ENCODE measurements at places on chromosomes 3 and 15.

DNA sequence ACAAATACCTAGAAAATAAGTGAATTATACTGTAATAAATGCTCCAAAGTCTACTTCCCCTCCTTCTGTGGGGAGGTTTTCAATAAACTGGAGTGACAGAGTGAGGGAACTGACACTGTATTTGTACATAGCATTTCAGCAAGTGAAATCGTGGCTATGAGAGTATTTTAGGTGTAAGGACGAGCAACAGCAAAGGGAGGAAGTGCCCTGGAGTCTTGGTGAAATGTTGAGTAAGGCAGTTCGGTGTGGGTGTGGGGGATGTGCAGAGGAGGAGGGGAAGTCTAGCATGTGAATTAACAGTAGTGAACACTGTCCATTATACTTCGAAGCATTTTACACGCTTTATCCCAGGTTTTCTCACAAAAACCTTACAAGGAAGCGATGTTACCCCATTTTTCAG, 18.1 kb upstream of the P2RY13 start:
- no peak for DNase-seq

DNA sequence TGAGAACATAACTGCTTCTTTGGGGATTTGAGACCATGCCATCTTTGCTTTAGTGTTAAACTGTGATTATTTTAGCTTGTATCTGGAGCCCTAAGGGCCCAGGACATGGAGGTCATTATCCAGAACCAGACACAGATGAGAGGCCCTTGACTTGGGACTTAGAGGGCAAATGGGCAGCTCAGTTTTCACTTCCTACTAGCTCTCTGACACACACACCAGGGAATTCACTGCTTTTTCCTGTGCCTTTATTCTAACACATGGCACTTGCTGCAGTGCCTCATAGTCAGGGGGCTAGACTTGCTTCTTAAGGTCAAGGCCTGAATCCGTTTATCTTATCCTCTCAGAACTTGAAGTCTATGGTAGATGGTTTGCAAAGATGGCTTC, 33.3 kb downstream of the AMOTL2 start:
- DNase-seq: no peak

- no peak for DNase-seq
Measured at GRCh38 chr15:23877502-23878412, 190.7 kb upstream of the NDN start.

GRCh38 chr3:81545572-81545971, 215.9 kb downstream of the GBE1 start:
- DNase-seq: no peak

GRCh38 chr15:81157939-81158223, 23.8 kb downstream of the CFAP161 start:
- no peak for DNase-seq

- peak; percentile 15 for DNase-seq
Measured at GRCh38 chr3:175951047-175951694, 1092.0 kb downstream of the NAALADL2 start.

DNA sequence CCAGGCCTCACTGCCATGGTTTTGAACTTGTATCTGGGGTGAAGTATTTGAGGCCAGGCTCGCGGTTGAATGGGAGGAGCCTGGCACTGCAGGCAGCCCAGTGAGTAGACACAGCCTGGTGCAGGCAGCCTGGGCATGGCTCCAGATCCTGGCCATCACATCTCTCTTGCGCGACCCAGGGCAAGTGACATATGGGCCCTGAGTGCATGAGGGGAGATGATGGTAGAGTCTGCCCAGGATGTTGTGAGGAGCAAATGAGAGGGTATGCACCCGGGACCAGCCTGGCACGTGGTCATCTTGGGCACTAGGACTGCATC, 103.5 kb downstream of the TBC1D2B start:
- no peak for DNase-seq

DNA sequence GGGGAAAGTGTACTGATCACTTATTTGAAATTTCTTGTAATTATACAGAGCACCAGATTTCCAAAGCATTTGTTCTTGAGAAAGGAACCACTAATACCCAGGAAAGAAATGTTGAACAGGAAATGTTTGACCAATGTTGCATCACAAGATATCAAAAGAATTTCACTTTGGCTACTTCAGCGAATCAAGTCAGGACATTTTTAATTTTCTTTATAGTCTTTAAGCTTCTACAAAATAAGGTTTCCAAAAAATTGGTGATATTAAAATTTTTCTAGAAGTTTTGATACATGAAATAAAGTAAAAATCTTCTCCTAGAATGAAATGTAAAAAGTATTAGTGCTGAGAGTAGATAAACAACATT, 421.9 kb downstream of the MECOM start:
- DNase-seq: peak; percentile 10

DNA sequence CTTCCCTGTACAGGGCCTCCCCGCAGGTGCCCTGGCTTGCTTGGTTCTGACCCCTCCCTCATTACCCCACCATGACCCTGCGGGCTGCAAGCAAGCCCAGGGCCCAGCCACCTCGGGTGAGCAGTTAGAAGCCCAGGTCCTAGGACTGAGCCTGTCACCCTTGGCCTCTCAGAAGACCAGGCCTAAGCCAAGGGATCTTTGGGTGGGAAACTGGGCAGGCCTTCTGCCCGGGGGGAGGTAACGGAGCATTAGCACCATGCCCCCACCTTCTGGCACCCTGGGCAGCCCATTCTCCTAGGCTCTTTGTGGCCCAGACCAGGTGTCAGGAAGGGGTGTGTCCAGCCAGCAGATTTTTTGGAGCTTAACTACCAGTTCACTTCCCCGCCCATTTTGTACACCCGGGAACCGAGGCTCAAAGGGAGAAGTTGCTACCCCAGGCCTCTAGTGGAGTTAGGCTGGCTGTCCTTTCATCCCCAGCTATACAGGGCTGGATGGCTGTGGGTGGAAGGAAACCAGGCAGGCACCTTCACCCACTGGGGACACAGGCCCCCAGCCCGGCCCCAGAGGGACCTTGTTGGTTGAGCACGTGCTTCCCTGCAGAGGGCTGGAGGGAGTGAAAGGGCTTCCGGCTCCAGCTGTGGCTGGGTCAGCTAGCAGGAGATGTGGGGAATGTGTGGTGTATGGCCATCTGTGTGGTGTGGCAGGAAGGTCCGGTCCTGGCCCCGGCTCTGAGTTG, 1.4 kb downstream of the CSK start:
- DNase-seq: no peak

GRCh38 chr15:68148039-68148438, 57.1 kb downstream of the CALML4 start:
- no peak for DNase-seq

GRCh38 chr3:192890347-192891335, 27.0 kb downstream of the MB21D2 start:
- DNase-seq: no peak

DNA sequence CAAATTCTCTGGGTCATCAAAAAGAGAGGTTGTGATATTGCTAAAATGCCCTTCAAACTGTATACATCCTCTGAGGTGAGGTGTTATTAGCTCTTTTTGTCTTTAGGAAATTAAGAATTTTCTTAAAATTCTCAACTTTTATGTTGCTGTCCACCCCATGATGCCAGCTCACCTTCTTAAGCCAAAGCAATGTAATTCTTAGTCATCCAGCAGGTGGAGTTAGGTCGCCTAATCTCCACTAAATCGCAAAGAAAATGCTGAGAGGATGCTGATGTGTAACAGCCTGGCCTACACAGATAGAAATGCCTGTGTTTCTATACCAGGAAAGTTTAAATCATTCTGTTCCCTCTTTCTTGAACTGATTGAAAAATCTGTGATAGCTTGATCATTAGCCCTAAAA, 770.2 kb upstream of the ALCAM start:
- DNase-seq: peak; percentile 10

- DNase-seq: no peak
Measured at GRCh38 chr15:38325648-38325990, 73.0 kb downstream of the SPRED1 start.

GRCh38 chr15:92820236-92821021, 79.7 kb upstream of the CHD2 start:
- peak; percentile 83 for DNase-seq

DNA sequence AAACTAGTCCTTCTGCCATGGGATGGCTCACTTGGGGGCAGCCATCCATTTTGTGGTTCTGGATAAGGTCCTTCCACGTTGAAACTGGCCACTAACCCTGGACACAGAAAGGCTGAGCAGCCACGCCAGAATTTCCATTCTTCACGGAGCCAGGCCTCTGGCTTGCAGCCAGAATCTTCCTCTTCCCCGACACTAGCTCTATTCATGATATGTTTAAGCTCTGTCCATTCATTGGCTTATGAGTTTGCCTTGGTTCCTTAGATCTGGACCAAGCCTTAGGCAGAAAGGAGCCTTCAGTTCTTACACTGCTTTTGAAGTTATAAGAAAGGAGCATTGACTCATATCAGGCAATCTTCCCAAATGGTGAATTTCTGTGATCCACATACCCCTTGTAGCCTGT, 288.4 kb upstream of the GOLGA6L4 start:
- no peak for DNase-seq

DNA sequence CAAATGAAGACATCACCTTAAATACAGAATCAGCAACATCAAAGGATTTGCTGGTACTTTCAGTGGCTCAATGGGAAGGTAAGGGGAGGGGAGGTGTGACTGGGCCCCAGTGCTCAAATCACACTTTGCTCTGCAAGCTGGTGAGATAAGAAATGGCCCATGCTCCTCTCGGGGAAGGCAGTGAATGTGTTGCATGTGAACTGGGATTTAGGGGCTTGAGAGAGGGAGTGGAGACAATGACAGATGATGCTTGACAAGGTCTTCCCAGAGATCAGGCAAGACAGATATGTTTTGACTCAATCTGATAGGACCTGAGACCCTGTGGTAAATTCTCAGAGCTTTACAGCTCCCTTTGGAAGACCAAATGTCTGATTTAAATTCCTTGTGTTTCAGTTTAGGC, 233.0 kb upstream of the PROK2 start:
- no peak for DNase-seq

- no peak for DNase-seq
Measured at GRCh38 chr3:63192248-63192647, 85.9 kb upstream of the SYNPR start.

GRCh38 chr3:160812304-160812703, 56.3 kb downstream of the PPM1L start:
- DNase-seq: no peak

DNA sequence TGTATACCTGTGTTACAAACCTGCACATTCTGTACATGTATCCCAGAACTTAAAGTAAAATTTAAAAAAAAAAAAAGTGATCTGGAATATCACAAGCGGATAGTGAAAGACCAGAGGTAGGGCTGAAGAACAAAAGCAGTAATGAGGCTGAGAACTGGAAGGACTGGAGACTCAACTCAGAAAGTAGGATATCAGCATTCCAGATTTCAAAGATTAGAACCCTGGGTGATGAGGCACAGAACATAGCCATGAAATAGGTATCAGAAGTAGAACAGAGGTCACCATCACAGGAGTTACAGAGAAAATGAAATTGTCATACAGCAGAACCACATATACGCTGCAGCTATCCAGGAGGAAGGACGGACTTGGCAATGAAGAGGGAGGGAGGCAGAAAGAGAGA, 56.1 kb downstream of the ACAP2 start:
- no peak for DNase-seq

GRCh38 chr3:194928227-194928626, 242.5 kb downstream of the FAM43A start:
- peak; percentile 37 for DNase-seq

GRCh38 chr15:39202641-39203040, 378.2 kb upstream of the THBS1 start:
- no peak for DNase-seq

DNA sequence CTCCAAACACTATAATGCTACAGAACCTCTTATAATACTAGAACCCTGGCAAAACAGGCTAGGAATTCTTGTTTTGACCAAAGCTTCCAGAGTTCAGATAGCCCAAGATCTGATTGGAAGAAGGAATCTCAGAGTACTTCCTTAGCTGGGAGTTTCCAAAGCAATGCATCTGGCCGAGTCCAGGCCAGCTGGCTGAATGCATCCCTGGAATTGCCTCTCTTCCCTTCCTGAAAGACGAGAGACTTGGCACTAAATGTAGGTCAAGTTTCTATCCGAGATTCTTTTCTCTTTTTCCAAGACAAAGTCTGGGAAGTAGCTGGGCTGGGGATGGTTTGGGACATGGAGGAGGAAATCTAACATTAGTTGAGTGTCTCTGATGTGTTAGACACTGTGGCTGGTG, 68.7 kb upstream of the ADPGK start:
- DNase-seq: no peak

- no peak for DNase-seq
Measured at GRCh38 chr3:83524901-83525300, 1433.9 kb upstream of the CADM2 start.

- DNase-seq: no peak
Measured at GRCh38 chr3:197226179-197226578, 72.2 kb downstream of the DLG1 start.

- DNase-seq: no peak
Measured at GRCh38 chr3:97009427-97010019, 195.1 kb downstream of the EPHA6 start.

- DNase-seq: no peak
Measured at GRCh38 chr3:87197531-87197930, 29.6 kb upstream of the CHMP2B start.

Measured in HTR-8/SVneo (cell line).